ENCODE measurements at places on chromosomes 6 and 20.

DNA sequence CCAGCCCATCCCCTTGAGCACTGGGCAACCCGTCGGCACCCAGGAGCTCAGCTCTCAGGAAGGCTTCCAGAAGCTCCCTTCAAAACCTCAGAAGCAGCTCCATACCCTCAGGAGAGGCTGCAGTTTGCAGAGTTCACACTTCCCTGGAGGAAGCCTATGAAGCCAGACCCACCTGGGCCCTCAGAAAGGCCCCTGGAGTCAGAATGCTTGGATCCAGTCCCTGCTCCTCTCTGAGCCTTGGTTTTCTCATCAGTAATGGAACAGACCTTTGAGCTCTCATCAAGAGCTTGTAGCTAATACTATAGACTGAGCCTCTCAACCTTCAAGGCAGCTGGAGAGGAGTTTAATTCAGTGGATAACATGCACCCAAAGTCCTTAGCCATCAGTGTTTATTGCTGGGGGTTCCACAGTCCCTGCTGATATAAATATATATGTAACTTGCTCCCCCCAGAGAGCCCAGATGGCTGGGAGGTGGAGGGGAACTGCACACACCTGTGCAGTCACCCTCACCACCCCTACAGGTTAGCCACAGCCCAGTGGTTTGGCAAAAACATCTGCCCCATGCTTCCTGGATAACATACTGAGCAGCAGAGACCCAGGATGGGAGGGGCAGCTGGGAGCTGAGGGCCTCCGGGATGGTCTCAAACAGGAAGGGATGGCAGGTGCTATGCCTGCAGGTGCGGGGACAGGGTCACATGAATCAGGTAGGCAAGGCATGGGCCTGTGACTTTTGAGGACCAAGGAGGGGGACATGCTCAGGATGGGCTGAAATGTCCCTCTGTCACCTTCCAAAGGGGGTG lies 120.1 kb downstream of the SNX5 start:
- no peak for DNase-seq

DNA sequence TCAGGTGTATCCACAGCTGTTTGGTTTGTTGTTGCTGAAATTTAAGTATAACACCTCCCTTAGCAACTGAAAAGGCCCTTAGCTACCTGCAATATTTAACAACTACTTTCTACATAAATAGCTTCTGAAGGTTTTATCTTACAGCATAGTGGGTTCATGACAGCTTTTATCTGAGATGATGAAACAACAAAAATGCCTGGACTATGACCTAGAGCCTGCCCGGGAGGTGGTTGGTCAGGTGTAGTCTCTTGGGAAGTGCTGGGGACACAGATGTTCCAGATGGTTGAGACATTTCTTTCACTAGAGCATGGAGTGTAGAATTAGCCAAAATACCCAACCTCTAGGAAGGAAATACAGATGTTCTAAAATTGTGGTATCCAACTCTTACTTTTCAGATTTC lies 705.4 kb downstream of the MAFB start:
- no peak for DNase-seq

- DNase-seq, result no peak
Observed at GRCh38 chr6:44717431-44717830, 329.9 kb downstream of the CDC5L start.

GRCh38 chr20:58092353-58092752 lies 136.1 kb downstream of the ANKRD60 start:
- DNase-seq, result no peak

DNA sequence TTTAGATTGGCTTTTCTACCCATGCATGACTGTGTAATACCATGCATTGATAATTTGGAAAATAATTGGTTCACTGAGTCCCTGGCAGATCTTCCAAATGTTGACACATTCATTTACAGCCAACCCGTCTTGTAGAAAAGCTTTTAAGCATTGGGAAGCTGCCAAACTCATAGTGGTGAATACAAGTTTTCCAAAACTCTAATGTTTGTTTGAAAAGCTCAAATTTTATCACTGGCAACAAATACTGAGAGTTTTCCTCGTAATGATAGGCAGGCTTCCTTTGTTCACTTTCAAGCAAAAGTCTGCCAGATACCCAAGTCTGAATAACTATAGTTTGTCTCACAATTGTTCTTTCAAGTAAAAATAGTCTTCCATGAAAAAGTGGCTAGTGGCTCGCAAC lies 143.0 kb downstream of the FIG4 start:
- no peak for DNase-seq
